ENCODE measurements at places on chromosomes 4 and X.

GRCh38 chrX:121579016-121579760 lies 531.8 kb downstream of the GLUD2 start:
- DNase-seq, result peak; percentile 3

DNA sequence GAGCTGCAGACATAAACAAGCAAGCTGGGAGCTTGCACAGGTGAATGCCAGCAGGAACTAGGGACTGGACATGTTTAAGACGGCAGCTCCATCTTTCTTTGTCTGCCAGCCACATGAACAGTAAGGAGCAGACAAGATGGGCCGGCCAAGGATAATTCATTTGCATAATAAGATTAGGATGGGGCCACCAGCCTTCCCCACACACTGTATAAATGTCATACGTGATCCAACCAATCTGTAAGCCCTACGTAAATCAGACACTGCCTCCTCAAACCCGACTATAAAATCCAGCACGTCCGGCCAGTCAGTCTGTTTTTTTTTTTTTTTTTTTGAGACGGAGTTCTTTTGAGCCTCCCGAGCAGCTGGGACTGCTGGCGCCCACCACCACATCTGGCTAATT lies 75.6 kb upstream of the BOD1L1 start:
- DNase-seq, result no peak

DNA sequence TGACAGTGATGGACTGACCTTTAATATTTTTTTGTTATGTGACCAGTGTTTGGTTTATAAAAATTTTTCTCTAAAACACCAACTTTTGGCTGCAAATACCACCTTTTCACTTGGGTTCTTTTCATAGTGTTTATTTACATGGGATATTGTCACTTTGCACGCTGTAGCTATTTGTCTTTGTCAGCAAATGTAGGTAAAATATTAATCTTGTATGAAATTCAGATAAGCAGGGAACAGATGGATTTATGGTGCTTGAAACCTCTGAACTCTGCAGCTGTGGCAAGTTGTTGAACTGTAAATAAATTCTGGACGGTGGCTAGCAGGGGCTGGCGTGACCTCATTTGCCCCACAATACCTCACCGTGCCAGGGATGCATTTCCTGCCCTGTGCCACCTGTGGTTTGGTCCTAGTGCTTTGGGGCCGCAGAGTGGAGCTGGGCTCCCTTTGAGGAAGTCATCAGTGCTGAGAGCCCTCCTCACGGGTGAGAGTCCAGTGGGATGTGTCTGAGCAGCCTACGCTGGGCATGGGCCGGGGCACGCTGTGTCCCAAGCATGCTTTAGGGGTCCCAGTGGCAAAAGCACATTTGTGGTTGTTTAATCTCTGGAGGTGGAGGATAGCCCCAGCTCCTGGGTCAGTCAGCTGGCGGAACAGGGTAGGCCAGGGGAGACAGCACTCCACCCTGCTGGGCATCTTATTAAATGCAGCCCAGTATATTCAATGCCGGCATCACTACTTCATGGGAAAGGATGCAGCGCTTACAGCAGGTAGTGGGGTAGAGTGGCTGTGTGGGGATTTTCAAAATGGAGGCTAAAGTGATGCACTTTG lies 108.6 kb downstream of the TBL1X start:
- DNase-seq, result no peak

- no peak for DNase-seq
Observed at GRCh38 chr4:166279261-166279660, 406.2 kb downstream of the TLL1 start.

DNA sequence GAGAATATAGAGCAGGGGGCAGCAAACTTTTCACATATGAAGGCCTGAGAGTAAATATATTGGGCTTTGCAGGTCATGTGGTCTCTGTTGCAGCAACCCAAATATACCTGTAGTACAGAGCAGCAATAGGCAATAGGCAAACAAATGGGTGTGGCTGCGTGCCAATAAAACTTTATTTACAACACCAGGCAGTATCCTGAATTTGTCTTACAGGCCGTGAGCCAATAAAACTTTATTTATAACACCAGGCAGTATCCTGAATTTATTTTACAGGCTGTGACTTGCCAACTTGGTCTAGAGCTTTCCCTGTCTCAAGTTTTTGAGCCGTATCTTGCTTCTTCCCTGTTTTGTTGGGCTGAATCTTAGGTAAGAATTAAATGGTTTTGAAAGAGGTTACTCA lies 118.2 kb downstream of the PHEX start:
- no peak for DNase-seq

GRCh38 chrX:47186096-47186740 lies 7.4 kb upstream of the UBA1 start:
- DNase-seq, result no peak

- no peak for DNase-seq
Observed at GRCh38 chr4:112776535-112776934, 139.6 kb downstream of the LARP7 start.

- DNase-seq, result no peak
Observed at GRCh38 chr4:137129441-137129840, 402.9 kb downstream of the PCDH18 start.

DNA sequence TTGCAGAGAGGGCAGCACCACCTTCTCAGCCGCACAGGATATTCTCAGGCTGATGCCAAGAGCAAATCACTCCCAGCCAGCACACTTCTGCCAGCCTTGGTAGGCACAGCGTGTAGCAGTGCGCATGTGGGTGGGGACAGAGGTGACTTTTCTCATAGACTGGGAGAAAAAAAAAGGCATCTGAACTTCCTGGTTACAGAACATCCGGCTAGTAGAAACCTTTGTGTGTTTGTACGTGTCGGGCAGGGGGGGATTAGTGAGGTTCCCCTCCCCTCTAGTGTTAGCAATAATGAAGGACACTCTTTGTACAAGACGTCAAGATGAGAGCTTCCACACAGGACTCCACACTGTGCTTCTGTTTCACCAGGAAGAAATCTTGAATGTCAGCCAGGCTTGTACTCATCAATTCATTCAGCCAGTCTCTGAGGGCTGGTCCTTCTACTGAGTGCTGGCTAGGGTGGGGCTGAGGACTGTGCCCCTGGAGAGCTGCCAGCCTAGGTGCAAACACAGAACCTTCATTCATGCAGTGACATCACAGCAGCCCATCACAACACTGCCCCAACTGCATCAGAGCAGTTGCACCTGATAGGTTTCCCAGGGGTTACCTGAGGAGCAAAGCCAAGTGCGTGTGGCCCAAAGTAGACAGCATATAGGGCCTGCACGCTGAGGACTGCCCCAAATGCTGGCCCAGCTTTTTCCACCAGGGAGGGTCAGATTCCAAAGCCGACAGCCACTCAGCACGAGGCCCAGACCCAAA lies 34.7 kb downstream of the SLC25A5 start:
- no peak for DNase-seq

GRCh38 chr4:41437111-41437536 lies 100.8 kb upstream of the LIMCH1 start:
- DNase-seq, result no peak

DNA sequence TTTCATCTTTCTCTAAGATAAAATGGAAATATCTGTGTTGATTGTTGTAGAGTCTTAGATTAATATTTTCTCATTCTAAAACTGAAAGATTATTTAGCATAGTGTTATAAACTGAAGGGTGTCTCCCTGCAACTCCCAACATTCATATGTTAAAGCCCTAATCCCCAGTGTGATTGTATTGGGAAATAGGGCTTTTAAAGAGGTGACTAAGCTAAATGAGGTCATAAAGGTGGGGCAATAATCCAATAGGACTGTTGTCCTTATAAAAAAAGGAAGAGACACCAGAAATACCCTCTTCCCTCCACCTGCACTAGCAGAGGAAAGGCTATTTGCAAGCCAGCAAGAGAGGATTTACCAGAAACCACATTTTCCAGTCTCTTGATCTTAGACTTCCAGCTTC lies 1626.4 kb downstream of the C4orf33 start:
- no peak for DNase-seq

- DNase-seq, result no peak
Observed at GRCh38 chr4:86484241-86484640, 109.9 kb upstream of the PTPN13 start.

DNA sequence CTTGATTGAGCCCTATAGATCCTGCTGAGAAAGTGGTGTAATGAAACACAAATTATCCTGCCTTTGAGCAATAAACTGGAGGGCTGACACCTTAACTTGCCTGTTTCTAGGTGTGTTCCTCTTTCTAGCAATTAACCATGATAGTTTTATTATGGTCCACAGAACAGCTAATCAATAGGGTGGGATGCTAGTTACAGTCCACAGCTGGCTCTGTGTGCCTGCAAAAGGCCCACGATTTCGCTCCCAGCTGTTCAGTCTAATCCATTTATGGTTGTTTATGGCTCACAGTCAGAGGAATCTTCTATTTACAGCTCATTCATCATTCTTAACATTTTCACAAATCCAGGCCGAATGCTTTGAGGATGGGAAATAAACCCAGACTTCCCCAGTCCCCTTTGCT lies 674.9 kb downstream of the SMARCA1 start:
- DNase-seq, result no peak

GRCh38 chr4:77175201-77175611 lies 18.2 kb downstream of the CCNG2 start:
- no peak for DNase-seq

DNA sequence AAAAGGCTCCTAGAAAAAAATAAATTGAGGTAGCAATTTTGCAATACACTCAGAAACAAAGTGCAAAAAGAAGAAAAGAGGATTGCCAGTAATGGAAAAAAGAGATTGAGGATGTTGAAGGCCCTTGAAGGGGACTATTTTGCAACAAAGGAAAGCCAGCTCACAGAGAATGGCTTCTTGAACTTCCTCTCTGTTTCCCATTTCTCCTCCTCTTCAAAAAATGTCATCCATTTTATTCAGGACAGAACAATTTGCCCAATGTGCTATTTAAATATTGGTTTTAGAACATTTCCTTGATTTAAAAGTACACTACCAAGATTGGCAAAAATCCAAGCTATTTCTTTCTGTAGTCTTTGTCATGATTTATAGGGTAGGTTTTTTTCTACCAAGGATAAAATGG lies 60.2 kb downstream of the GASK1B start:
- DNase-seq, result no peak

- DNase-seq, result peak; percentile 84
Observed at GRCh38 chr4:112636688-112637551, at the start of the genes LARP7 and ZGRF1. LARP7 (plus strand) TSS chr4:112637143; CDS start chr4:112644670, 7,527 bp downstream. ZGRF1 (minus strand) TSS chr4:112636909; CDS start chr4:112633176, 3,733 bp downstream.

DNA sequence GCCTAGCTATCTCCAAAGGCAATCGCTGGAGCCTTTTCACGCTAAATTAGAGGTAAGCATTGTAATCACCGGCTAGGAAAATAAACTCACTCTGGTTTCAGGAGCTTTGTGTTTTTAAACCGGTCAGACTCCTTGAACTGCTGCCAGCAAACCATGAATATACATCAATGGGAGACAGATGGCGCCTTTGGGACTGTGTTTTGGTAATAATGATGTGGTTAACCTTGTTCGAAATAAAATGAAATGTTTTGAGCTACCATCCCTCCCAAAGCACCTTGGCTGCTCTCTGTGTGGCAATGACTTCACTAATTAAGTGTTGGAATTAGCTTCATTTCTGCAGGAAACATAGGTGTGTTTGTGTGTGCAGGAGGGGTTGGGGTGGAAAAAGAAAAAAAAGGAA lies 65.3 kb downstream of the CLNK start:
- DNase-seq, result no peak

- DNase-seq, result no peak
Observed at GRCh38 chrX:74449322-74449936, 28.1 kb downstream of the SLC16A2 start.

GRCh38 chrX:121921258-121921657 lies 873.8 kb downstream of the GLUD2 start:
- DNase-seq, result no peak

- DNase-seq, result no peak
Observed at GRCh38 chrX:108426262-108426661, 12.0 kb downstream of the COL4A6 start.

DNA sequence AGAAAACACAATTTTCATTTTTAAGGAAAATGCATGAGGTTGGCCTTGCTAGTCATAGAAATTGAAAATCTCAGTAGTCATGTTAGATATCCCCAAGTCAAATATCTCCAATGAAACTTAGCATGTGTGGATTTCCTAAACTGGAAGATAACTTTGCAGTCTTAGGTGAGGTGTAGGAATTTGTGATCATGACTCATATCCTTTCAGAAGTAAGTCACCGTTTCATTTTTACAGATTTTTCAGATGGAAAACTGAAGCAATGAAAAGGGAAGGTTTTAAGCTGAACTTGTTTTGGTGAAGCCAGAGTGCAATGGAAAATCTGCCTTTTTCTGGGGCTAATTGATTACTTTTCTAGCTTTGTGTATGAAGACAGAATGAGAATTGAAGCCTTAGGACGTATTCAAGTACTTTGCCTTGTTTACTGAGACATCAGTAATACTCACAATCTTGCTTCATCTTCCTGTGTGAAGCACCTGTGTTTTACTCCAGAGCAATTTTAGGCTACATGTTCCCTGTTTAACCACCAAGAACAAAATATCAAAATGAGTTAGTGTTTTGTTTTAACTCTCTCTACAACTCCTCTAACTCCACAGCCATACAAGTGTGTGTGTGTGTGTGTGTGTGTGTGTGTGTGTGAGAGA lies 1662.8 kb upstream of the ADGRL3 start:
- no peak for DNase-seq

DNA sequence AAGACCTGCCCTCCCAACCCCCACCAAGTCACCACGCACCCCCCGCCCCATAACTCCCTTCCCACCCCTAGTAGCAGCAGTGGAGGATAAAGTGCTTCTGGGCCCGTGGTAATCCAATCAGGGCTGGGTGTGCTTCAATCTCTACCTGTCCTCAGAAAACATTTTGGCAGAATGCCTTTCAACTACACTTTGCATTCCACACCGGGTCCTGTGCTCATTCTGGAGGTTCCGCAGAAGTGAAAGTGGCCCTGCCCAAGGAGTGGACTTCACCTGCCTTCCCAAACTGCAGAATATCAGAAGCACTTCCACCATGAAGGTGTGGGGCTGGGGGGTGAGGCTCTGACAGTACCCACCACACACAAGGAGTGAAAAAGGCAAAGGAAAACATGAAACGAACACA lies 322.3 kb downstream of the DHX15 start:
- no peak for DNase-seq

DNA sequence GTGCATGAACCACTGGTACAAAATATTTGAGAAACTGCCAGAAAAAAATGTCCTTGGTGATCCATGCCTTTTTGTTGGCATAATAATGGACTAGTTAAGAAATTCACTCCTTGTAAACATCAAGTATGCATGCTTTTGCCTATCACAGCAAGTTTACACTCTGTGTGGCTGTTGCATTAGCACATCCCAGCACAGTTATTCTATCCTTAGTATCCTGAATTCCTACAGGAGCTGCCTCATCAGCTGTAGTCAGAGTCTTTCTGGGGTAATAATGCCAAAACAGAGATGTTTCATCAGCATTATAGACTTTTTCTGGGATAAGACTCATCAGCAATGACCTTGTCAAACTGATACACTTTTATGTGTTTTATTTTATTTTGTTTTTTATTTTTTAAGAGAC lies 82.8 kb downstream of the CHIC2 start:
- no peak for DNase-seq

DNA sequence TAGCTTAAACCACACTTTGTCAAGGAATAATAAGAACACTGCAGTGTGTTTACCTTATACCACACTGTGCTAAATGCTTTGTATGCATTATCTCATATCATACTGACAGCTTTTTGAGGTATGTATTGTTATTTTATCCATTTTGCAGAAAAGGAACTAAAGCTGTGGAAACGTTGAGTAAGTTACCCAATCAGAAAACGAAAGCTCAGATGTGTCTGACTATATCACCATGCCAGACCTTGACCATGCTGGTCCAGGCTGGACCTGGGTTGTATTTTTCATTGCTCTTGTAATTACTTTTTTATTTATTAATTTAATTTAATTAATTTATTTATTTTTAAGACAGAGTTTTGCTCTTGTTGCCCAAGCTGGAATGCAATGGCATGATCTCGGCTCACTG lies 2.1 kb downstream of the HSD17B11 start:
- DNase-seq, result no peak
